ENCODE measurements at places on chromosomes 7 and 10.

- no peak for DNase-seq
Observed at GRCh38 chr10:111207500-111207899, 130.7 kb downstream of the ADRA2A start.

GRCh38 chr7:37247861-37248260 is 200.8 kb downstream of the ELMO1 start:
- DNase-seq = peak; percentile 35

DNA sequence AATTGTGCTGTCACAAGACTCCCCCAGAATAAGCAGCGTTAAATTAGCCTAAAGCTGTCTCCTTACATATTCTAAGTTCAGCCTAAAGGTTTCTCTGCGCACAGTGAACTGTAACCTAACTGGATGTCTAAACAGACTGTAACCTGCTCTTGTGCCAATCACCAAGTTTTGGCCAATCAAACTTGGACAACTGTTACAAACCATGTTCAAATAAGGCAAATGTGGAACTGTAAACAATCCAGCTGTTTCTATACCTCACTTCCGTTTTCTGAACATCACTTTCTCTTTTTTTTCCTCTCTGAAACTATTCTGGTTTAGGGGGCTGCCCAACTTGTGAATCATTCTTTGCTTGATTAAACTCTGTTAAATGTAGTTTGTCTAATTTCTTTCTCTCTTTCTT is 252.2 kb upstream of the HABP2 start:
- no peak for DNase-seq

GRCh38 chr10:130747946-130748345 is 563.6 kb downstream of the TCERG1L start:
- no peak for DNase-seq

DNA sequence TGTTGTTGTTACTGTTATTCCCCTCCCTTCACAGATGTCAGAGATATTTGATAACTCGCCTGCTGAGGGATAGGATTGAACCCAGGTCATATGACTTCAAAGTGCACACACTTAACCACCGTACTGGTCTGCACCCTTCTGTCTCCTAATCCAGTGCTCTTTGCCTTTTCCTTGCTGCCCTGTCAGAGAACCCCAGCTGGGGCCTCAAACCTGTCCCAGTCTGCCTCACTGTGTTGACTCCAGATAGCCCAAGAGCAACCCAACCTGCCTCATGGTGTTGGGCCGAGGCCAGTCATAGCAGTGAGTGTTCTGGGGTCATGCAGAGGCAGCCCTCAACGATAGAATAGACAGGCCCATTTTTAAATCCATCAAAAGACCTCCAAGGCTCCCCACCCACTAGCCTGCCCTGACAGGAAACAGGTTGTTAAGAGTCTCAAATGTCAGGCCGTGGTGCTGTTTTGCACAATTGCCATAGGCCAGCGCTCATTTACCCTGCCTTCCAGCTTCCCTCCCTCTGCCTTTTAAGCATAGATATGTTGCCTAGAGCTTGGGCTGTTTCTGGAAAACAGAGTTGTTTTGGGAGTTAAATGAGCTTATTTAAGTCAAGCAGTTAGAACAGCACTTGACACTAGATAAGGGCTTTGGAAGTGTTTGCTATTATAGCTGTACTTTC is 37.0 kb upstream of the PDCD4 start:
- DNase-seq = no peak

Data from retina (tissue), 1 donor.